ENCODE measurements at places on chromosomes 4 and X.

GRCh38 chr4:6586715-6587325, 11.8 kb downstream of the MAN2B2 start:
- DNase-seq, result no peak

GRCh38 chr4:26905172-26905571, 44.5 kb downstream of the STIM2 start:
- DNase-seq, result no peak

DNA sequence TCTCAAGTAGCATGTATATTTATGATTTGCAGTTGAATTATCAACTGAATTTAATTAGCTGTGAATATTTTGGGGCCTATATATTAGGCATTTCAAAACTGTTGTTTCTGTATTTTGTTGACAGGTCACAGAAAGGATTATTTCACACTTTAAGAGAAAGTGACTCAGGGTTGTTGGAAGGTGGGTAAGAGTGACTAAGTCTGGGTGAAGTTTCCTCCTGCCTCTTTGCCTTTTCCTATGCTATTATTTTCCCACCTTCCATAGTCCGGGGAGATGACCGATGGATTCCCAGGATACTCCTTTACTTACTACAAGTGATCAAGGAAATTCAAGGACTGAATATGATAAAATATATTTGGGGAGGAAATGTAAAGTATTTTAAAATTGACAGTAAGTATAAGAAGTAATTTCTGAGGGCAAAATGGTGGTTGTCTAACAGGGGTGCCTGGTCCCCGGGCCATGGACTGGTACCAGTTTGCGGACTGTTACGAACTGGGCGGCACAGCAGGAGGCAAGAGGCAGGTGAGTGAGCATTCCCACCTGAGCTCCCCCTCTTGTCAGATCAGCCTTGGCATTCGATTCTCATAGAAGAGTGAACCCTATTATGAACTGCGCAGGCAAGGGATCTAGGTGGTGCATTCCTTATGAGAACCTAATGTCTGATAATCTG, 175.5 kb upstream of the GPRIN3 start:
- no peak for DNase-seq

- no peak for DNase-seq
These were observed 126.0 kb downstream of the GLRA3 start for GRCh38 chr4:174702979-174703478.

- no peak for DNase-seq
These were observed 90.9 kb upstream of the SRD5A3 start for GRCh38 chr4:55255179-55255578.

GRCh38 chr4:10598829-10599228, 85.7 kb downstream of the CLNK start:
- no peak for DNase-seq

- DNase-seq, result no peak
These were observed 15.3 kb downstream of the PDK3 start for GRCh38 chrX:24480400-24480865.

DNA sequence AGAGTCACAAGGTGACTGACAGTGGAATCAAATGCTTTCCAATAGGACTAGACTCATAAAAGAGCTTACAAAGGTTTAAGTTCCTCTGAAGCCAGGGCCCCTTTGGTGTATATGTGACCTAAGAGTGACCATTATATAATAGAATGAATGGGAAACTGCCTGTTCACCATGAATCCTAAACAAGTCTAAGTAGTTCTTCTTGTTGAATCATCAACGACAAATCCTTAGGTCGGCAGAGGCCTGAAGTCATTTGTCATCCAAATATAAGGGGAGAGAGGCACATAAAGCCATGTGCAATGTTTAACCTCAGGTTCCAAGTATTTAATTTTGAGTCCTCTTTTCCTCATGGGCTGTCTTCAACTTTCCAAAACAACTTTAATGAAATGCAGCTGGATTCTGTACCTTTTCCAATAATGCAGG, 122.4 kb downstream of the RASL11B start:
- no peak for DNase-seq

DNA sequence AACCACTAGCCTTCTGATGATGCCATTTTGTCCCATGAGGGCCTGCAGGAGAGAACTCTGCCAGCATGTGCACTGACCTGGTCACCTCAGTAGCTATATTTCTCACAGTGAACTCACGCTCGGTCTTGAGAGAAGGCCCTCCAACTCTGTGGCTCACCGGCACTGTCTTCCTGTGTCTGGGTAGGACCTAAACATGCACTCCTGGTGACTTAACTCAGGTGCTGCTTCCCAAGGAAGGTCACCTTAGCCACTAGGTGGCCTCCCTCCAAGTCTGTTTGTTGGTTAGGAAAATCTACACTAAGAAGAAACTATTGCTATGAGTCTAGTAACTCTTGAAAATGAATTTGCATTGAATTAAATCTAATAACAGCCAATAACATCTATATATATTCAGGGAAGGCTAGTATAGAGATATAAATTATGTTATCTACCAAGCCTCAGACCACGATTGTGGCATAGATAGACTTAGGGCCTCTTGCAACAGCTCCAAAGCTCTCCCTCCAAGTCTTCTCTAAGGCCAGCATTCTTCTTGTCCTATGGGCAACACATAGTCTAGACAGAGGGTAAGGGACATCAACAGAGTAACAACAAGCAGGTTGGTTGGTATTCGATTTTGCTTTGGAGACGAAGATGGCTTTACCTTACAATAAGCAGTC, 24.7 kb downstream of the TLR10 start:
- DNase-seq, result no peak

GRCh38 chrX:83319023-83319422, 189.1 kb upstream of the POU3F4 start:
- no peak for DNase-seq

DNA sequence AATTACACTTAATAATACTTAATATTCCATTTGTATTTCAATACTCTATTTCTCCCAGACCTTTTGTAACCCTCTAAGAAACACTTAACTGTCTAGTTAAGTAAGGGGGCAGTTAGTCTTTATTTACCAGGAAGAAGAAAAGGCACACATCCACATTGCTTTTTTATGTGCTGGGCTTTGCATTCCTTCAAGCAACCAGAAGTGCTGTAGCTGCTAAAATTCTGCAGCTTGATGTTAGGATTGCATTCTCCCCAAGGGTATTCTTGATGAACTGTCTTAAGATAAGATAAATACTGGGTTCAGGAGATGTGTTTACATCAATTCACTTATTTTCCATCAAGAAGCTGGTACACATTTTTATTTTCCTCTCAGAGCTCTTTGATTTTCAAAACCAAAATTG, 24.0 kb downstream of the ASIC5 start:
- no peak for DNase-seq

GRCh38 chrX:35842674-35843073, 44.5 kb downstream of the MAGEB16 start:
- no peak for DNase-seq

- no peak for DNase-seq
These were observed at the start of gene UCP1 for GRCh38 chr4:140568507-140569306. Gene UCP1 (minus strand): TSS chr4:140568961. CDS start chr4:140568729, 232 bp downstream.

GRCh38 chrX:141214196-141214595, 28.1 kb downstream of the SPANXC start:
- DNase-seq, result no peak

GRCh38 chr4:26455571-26455970, 34.7 kb downstream of the CCKAR start:
- DNase-seq, result no peak

DNA sequence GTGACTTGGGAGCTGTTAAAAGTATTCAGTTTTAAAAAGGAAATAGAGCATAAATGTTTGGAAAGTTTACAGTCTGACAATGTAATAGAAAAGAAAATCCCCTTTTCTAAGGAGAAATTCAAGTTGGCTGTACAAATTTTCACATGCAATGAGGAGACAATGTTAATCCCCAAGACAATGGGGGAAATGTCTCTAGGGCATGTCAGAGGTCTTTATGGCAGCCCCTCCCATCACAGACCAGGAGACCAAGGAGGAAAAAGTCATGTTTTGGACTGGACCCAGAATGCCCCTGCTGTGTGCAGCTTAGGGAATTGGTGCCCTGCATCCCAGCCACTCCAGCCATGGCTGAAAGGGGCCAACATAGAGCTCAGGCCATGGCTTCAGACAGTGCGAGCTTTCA, 831.1 kb upstream of the ADGRL3 start:
- DNase-seq, result no peak
